ENCODE measurements at places on chromosomes 6 and 20.

- DNase-seq = no peak
These were observed 3.0 kb upstream of the GCM1 start for GRCh38 chr6:53151676-53152075.

DNA sequence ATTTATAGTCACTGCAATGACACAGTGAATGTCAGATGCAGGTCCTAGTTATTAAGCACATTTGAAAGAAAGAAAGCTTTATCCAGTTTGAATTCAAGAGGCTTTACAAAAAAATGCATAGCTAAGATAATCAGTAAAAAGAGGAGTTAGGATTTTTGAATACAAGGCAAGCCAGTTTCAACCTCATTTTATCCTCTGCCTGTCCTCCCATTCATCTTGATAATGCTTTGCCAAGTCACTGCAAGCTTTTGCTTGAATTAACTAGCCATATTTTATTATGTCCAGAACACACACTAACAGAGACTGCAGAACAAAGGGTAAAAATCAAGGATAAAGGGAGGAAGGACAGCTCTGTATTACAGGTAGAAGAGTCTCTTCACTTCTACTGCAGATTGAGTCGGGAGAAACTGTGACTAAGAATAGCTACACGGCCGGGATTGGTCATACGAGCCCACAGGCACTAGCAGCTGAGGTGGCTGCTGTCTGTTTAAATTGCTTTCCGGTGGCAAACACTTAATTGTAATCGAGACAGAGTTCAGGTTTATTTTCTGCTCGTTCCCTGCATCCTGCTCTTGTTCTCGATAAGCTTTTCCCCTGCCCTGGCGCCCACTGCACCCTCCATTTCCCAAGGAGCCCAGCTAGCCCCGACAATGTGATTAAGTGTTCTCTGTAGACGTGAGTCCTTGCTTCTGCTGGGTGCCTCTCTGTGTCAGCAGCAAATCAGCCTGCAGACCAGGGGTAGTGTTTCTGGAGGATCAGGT, 30.5 kb upstream of the AKAP12 start:
- no peak for DNase-seq

- DNase-seq = no peak
These were observed 221.3 kb downstream of the QKI start for GRCh38 chr6:163635731-163636364.

- DNase-seq = no peak
These were observed 436.4 kb upstream of the CDH4 start for GRCh38 chr20:60815656-60816055.

DNA sequence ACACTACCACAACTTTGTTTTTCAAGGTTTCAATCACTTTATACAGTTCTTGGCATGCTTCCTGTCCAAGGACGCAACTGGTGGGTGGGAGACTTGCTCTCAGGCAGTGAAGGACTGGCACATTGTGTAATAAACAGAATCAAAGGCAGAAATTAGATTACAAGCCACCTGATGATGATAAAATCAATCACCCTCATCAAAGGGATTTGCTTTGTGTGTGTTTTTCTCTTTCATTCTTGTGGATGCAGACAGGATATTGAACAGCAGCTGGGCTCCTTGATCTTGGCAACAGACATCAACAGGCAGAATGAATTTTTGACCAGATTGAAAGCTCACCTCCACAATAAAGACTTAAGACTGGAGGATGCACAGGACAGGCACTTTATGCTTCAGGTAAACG, 71.4 kb downstream of the MTFR2 start:
- no peak for DNase-seq

GRCh38 chr6:135066397-135066796, 11.8 kb upstream of the HBS1L start:
- DNase-seq = no peak

GRCh38 chr20:23135449-23136420, 49.6 kb upstream of the CD93 start:
- DNase-seq = no peak

GRCh38 chr6:48099713-48100587, 11.0 kb downstream of the PTCHD4 start:
- DNase-seq = no peak

DNA sequence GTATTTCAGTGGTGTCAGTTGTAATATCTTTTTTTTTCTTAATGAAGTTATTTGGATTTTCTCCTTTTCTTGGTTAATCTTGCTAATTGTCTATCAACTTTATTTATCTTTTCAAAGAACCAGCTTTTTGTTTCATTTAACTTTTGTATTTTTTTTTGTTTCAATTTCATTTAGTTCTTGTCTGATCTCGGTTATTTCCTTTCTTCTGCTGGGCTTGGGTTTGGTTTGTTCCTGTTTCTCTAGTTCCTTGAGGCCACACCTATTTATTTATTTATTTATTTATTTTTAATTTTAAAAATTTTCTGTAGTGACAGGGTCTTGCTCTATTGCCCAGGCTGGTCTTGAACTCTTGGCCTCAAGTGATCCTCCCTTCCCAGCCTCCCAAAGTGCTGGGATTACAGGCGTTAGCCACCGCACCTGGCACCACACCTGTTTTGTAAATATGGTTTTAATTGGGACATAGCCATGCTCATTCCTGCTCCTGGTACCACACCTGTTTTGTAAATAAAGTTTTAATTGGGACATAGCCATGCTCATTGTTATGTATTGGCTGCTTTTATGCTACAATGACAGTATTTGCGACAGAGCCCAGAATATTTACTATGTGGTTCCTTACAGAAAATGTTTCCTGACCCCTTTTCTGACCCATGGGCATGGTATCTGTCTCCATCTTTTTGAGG, 22.2 kb downstream of the KDM1B start:
- DNase-seq = no peak

DNA sequence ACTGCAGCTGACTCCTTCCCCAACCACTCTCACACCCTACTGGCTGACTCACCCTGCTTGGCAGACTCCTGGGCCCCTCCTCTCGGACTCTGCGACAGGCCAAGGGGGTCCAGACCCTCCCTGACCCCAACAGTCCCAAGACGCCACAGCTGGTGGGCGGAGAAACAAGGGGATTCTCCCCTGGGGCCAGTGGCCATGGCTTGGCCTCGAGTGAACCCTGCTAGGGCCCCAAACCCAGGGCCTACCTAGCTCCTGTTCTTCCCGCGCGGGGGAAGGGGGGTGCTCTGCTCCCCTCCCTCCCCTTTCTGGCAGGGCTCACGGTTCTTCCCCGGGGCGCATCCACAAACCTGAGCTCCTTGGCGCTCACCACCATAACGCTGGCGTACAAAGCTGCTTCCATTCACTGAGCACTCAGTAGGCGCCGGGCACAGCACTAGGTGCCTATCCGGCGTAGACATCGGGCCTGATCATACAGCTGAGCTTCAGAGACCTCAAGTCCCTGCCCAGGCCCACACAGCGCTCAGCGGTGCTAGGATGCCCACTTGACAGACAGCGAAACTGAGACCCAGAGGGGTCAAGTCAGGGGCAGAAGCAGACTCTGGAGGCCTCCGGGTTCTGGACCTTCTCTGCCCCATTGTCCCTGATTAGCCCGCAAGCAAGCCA, 597 bp downstream of the ADA start:
- no peak for DNase-seq

- DNase-seq = no peak
These were observed 22.2 kb upstream of the HEY2 start for GRCh38 chr6:125727216-125727615.

Data from T-helper 2 cell (primary cell).